ENCODE measurements at places on chromosomes 6 and 20.
A peak's percentile ranks its signal among the peaks of the same experiment; 100 is the strongest.

DNA sequence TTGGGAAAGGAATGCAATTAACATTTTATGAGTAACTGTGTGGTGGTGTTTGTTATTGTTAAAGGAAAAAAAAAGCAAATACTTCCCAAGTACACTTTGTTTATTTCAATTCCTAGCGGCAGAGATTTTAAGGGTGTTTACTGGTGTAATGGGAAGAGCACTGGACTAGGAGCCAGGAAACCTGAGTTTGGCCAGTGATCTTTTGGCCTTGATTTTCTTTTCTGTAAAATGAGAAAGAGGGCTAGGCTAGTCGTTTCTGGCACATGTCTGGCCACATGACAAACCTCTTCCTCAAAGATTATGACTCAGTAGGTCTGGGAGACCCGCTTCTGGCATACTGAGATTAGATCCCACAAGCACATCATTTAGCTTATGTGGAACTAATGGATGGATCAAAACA, 428.1 kb upstream of the NOX3 start:
- DNase-seq = no peak

- DNase-seq = no peak
These were observed 288.2 kb upstream of the MAN1A1 start for GRCh38 chr6:119637768-119638167.

DNA sequence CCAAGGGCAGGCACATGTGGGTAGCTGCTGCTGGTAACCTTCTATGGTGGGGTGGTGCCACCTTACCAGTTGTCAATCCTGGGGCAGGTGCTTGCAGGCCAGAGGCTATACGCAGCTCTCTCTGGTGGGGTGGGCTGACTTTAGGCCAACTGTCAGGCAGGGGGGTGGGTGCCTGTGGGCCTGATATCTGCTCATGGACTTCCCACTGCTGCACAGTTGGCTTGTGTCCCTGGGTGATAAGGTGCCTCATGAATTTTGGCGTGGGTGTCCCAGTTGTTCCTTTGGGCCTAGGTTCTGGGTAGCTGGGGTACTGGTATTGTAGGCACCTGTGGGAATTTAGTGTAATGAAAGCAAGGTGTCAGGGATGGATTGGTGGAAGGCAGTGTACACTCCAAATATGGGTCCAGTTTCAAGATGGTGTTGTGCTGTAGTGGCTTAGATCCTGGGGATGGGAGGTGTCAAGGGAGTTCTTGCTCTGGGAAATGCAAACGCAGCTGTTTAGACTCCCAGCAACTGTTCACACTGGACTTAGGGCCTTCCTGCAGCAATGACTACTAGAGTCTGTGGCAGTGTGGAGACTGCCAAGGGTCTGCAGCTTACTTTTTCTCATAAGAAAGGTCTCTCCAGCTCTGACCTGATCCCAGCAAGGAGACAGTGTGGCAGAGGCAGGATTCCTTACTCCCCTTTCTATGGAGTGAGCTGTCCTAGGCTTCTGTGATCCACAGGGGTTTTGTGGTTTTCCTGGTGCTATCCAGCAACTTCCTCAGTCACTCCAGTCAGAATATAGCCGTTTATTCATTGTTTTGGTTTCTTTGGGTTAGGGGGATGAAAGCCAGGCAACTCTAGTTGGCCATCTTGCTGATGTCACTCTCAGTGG, 128.2 kb downstream of the CRYBG1 start:
- DNase-seq = no peak

- DNase-seq = no peak
These were observed 315.4 kb downstream of the ALDH8A1 start for GRCh38 chr6:134634466-134634865.

DNA sequence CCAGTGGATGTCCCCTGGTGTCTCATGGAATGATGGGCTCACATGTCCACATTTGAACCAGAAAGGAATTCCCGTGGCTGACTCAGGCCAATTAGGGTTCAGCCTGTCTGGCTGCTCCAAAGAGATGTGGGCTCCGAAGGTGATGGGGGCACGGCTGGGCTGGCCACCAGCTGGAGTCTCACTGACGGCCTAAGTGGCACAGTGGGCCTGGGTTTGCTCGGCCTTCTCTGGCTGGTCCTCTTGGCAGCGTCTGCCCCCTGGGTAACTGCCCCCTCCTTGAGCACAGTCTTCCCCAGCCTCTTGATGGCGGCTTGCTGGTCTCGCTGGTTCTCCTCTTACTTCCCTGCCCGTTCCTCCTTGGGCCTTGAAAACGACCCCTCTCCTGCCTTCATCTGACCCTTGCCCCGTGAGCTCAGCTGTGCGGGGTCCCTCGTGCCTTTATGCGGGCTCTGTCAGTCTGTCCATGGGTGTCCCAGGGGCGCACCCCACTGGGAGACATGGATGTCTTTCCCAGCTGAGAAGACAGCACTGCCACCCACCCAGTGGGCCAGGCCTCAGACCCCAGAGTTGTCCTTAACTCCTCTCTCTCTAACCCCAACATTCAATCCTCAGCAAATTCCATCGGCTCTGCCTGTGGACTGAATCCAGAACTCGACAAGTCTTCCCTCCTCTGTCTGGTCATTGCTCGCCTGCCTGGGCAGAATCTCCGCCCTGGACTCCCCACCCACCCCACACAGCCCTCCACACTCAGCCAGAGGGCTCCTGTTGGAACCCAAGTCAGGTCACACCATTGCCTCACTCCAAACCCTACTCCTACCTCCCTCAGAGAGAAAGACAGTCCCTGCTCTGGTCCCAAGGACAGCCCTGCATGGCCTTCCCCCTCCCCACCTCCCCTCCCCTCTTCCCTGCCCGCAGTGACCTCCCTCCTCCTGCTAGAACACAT, 78.7 kb downstream of the CEBPB start:
- no peak for DNase-seq

GRCh38 chr20:18566892-18567738, at the start of gene SMIM26:
TSS of gene SMIM26 (plus strand) at chr20:18567432. CDS start at chr20:18567479, 47 bp downstream.
- DNase-seq = peak; percentile 97

DNA sequence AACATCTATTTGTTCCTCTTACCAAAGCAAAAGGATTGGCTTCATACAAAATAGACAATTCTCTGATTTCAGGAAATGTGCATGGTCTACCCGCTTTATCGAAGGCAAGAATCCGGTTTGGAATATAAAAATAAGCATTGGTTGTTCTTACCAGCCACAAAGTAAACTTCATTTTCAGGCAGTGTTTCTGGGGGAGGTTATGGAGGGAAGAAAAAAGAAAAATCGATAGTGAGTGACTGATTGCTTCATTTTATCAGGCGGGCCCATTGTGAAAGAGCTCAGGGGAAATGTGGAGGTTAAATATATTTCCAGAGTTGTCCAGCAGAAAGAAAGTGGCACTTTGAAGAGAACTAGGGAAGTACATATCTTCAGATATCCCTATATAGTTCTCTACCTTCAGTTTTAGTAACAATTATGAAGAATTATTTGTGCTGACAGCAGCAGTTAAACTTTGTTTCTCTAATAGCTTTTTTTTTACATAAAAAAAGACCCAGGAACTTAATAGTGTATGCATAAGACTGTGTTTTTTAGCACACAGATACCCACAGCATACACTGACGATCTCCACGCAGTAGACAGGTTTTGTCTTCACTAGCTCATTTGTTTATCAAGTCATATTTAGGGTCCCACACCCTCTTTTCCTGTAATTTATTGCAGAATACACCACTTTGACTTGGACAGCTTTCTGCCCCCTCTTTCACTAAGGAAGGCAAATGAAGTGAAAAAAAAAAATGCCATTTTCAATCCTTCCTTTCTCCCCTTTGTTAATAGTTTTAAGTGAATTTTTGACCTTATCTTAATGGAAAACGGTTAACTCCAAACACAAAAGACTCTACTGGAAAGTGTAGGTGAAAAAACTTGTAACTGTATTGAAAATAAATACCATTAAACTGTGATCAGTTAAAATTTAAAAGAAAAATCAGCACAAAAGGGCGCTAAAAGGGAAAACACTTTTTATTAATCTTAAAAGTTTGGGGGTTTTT, 2.9 kb downstream of the POU3F2 start:
- peak; percentile 39 for DNase-seq

- DNase-seq = peak; percentile 95
These were observed 67.6 kb downstream of the BLOC1S5 start for GRCh38 chr6:7996538-7997111.

GRCh38 chr6:28489366-28490204, 26.0 kb downstream of the GPX6 start:
- DNase-seq = peak; percentile 67

DNA sequence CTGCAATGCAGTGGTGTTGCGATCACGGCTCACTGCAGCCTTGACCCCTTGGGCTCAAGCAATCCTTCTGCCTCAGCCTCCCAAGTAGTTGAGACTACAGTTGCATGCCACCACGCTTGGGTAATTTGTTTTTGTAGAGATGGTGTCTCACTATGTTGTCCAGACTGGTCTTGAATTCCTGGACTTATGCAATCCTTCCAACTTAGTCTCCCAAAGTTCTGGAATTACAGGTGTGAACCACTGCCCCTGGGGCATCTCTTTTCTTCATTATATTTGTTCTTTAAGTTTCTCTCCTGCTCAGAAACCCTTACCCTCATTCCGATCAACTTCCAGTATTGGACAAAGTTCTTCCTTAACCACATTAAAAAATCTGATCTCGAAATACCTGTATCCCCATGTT, 44.7 kb upstream of the DEK start:
- no peak for DNase-seq

GRCh38 chr6:41642960-41643898, 5.0 kb downstream of the MDFI start:
- DNase-seq = peak; percentile 35

DNA sequence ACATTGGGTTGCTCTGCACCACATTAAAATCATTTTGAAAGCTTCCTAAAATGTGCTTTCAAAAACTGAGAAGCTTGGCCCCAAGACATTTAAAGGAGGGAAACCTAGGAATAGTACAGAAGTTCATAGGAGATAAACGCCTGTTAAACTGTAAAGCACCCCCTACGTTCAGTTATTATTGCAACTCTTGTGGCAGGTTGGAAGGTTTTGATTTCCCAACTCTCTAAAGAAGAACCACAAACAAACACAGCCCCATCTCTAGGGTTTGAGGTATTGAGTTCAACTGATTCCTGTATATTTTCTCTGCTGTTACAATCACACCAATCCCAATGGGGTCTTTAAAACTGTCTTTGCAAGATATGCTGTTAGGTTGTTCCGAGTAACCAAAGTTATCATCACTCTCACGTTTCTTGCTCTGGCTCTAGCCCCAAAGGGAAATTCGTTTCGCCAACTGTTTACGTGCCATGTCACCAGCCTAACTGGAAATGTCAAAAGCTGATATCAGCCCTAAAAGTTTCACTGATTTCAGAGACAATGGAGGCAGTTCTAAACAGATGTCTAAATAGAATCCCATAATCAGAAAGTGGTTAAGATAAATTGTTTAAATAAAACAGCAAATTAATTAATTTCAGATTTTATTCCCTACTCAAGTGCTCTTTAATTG, 12.1 kb downstream of the TFAP2A start:
- no peak for DNase-seq

DNA sequence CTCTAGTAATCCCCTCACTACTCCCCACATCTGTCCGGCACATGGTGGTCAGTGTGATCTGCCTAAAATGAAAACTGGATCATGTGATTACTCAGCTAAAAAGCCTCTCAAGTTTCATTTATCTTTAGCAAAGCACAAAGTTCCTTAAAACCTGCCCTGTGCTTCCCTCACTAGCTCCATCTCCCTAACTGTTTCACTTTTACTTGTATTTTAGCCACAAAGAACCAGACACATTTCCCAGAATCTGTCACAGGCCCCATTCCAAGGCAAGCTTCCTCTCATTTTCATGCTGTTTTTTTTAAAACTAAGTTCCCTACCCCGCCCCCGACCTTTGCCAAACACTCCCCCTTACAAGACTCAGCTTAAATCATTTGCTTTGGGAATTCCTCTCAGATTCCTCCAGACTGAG, 8.9 kb upstream of the IGF2R start:
- no peak for DNase-seq

- DNase-seq = no peak
These were observed 16.6 kb downstream of the DCDC2 start for GRCh38 chr6:24340998-24341938.

DNA sequence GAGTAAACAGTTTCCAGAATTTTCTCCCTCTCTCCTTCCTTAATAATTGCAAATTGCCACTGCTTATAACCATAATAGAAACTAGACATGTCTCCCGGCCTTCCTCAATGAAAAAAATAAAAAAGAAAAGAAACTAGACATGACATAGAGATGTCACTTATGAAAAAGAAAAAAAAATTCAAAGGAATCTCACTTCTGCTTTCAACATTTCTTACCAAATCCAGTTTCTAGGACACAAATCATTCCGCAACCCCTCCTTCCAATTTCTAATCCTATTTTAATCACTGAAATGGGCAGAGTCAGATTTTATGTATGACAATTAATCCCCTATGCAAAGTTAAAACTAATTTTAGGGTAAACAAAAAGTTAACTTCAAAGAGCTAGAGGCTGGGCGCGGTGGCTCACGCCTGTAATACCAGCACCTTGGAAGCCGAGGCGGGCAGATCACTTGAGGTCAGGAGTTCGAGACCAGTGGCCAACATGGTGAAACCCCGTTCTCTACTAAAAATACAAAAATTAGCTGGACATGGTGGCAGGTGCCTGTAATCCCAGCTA, 40.1 kb upstream of the EEF1A1 start:
- DNase-seq = no peak

- peak; percentile 86 for DNase-seq
These were observed 68.9 kb upstream of the FAM184A start for GRCh38 chr6:119147101-119148053.

DNA sequence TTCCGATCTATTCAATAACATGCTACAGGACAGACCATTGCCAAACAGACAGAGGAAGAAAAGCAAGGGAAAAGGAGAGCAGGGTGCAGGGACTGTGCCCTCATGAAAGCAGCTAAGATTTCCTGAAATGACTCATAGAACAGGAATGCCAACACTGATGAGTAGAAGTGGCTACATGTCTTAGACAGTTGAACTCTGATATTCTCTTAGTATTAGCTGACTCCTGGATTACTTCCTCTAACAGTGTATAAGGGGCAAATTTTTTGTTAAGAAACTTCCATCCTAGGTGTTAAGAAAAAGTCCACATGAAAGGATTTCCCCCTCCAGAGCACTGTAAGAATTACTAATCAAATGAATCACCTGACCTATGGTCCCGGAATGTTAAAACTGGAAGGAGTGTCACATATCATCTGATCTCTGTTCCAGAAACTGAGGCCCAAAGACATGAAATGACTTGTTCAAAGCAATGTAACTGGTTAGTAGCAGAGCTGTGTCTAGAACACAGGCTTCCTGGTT, 224.9 kb downstream of the IBTK start:
- DNase-seq = no peak
